ENCODE measurements at places on chromosomes 11 and 22. TPM values are rescaled to one million over a fixed set of nuclear protein-coding genes. Genes with fewer than 3 reads are reported as not detected.
A peak's percentile ranks its signal among the peaks of the same experiment; 100 is the strongest.

DNA sequence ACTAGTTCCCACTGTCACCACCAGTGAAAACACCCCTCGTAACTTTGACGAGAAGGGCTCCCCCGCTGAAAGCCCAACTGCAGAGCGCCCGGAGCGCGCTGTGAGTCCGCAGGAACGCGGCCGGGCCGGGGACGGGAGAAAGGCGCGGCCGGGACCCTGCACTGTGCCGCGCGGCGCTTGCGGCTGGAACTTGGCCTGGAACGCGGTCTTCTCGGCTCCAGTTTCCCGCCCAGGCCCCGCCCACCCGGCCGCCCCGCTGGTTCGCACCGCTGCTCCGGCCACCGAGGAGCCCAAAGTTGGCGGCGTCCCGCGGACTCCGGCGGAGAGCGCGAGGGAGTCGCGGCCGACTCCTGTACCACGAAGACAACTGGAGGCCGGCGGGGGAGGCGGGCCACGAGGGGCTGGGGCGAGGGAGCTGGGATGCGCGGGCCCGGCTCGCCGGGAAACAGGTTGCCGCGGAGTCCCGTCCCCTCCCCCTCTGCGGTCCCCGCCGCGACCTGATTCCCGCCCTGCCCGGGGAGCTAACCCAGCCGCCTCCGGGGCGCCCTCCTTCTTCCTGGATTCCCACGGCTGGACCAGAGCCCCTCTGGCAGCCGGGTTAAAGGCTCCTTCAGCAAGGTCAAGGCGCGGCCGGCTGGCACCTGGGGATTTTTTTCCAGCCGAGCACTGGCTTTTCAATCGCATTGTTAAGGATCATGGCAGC, 3.4 kb downstream of the TENM4 start:
- DNase-seq, result no peak

The MFRP gene
- not detected for total RNA-seq

- peak; percentile 81 for DNase-seq
Measured at GRCh38 chr11:102287964-102288724, 29.1 kb upstream of the BIRC3 start.

- no peak for DNase-seq
Measured at GRCh38 chr22:46737105-46737975, 712 bp downstream of the CERK start.

DNA sequence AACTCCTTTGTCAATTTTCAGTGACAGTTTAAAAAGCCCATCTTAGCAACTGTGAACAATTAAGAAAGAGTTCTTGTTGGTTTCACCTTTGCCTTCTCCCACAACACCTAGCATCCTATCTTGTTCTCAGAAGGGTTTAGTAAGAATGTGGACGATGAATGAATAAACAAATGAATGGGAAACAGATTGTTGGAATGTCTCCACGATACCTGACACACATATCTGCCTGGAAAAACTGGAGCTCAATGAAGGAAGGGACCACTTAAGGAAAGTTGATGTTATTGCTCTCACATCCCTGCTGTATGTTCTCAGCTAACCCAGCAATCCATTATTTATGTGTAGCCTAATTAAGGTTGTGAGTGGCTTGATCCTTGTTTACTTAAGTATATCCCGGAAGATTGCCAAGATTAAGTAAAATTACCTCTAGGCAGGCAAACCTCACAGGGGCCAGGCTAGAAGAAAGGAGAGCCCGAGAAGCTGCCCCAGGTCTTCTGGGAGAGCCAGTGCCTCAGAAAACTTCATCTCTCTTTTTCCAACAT, 286.4 kb downstream of the NXPE2 start:
- DNase-seq, result no peak

- no peak for DNase-seq
Measured at GRCh38 chr22:23402275-23403151, 177.6 kb downstream of the IGLL1 start.

- no peak for DNase-seq
Measured at GRCh38 chr11:119347242-119347641, 737 bp upstream of the MFRP start.

- no peak for DNase-seq
Measured at GRCh38 chr11:27896096-27896495, 195.8 kb upstream of the BDNF start.

GRCh38 chr11:86034710-86035109, 34.2 kb downstream of the PICALM start:
- DNase-seq, result no peak

The GLYAT gene
- not detected for total RNA-seq

DNA sequence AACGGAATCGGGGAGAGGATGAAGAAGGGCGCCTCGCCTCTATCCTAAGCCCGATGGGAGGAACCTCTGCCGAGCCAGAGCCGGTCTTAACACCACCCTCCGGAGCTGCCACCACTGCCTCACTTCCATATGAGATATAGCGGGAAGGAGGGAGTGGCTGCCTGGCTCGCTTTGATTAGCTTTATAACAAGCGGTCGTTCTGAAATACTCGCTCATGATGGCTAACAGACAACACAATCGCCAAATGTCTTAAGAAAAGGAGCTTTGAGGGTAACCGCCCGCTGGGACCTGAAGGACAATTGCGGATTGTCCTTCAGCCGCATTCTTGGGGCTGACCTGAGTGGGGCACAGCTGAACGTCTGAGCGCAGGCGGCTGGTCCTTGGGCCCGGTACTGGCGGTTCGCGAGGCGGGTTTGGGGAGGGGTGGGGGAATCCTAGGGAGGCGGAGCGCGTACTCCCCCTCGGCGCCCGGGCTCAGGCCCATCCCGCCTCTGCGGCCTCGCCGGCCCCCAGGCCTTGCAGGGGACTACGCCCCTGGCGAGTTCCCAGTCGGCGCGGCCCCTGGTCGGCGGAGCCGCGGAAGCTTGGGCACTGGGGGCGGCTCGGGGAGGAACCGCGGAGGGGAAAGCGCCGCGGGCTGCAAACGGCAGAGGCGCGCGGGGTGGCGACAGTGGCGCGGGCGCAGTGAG, at the start of gene PLAAT5:
TSS of gene PLAAT5 (minus strand) at position 617 of the 689 bp plus-strand sequence. CDS start at position 484, 133 bp downstream.
- no peak for DNase-seq

GRCh38 chr11:67704524-67704923, 30.1 kb upstream of the ALDH3B2 start:
- no peak for DNase-seq

DNA sequence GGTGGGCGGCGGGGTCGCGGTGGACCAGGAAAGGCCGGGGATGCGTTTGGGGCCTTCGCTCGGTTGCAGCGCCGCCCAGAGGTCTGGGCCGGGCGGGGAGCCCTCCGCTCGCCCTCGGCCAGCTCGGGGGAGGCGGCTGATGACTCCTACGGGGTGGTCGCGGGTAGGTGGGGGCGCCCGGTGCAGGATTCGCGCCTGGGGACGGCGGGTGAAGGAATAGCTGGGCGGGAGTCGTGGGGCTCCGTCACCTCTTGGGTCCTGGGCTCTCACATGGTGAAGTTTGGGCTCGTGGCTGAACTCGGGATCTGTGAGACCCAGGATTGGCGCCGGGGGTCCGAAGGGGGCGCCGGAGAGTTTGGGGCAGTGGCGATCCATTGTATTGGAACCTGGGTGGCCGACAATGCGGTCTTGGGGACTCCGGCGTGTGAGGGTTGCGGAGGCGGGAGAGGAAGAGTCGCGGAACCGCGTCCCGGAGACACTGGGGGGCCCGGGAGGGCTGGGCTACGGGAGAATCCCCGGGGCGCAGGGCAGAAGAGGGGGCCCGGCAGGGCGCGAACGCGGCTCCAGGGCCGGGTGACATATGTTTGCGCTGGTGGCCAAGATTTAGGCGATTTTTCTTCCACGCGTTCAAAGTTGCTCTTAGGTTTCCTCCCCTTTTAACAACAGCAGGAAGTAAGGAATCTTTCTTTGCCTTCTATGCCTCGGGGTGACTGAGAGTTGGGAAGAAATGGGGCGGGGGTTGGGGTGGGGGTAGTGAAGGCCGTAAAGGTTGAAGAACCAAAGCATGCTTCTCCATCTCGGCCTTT, 935 bp downstream of the QSER1 start:
- no peak for DNase-seq

The DTX4 gene
- total RNA-seq, result 0.21 TPM

GRCh38 chr11:123518496-123519054, 88.5 kb downstream of the GRAMD1B start:
- no peak for DNase-seq

The CADM1 gene
- total RNA-seq, result 3.9 TPM

The UPK2 gene
- 0.92 TPM for total RNA-seq

DNA sequence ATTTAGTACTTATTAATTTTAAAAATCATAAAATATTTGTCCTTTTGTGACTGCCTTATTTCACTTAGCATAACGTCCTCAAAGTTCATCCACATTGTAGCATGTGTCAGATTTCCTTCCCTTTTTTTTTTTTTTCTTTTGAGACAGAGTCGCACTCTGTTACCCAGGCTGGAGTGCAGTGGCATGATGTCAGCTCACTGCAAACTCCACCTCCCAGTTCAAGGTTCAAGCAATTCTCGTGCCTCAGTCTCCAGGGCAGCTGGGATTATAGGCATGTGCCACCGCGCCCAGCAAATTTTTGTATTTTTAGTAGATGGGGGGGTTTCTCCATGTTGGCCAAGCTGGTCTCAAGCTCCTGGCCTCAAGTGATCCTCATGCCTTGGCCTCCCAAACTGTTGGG, 10.6 kb downstream of the RAB6A start:
- no peak for DNase-seq

DNA sequence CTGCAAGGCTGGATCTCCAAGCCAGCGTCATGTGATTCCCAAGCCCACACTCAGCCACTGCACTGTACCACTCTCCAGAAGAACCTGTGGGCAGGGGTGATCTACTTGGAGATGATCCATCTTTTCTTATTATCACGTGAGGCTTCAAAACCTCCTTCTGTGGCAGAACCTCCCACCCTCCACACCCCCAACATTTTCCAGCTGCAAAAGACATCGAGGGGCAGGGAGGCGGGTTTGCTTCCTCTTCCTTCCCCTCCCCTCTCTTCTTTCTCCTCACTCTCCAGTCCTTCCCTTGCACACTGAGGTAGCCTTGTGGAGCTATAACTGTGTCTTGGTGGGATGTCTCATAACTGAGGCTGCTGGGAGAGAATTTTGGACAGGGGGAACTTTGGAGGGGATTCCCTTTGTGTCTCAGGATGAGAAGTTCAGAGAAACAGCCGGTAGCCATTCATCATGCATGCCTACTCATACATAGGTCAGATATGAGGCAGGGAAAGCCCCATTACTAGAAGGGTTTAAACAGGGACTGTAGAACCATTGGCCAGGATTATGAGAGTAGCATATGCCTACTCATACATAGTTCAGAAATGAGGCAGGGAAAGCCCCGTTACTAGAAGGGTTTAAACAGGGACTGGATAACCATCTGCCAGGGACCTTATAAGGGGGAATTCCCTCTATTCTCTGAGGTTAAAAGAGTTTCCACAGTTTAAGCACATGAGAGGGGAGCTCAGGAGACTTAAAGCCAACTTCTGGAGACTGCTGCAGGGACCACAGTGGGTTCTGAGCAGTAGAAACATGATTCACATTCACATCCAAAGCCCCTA, 420.7 kb upstream of the CADM1 start:
- DNase-seq, result no peak

The PDHX gene
- 63.0 TPM for total RNA-seq

DNA sequence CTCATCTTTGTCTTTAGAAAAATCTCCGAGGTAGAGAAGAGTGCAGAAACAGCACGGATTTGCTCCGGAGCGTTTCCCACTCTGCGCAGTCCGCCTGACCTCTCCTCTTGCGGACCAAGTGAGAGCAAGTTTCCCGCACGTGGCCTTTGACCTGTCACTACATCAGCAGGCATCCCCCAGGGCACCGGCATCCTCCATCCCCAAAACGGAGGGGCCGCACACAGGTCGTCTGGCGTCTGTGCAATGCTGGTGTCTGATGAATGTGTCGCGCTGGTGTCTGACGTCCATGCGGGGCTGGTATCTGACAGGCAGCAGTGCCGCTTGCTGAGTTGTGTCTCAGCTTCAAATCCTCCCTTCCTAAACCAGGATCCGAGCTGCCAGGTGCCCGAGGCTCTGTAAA, 739 bp upstream of the MRGPRE start:
- no peak for DNase-seq

- DNase-seq, result no peak
Measured at GRCh38 chr22:50045211-50046018, 12.7 kb downstream of the TTLL8 start.

DNA sequence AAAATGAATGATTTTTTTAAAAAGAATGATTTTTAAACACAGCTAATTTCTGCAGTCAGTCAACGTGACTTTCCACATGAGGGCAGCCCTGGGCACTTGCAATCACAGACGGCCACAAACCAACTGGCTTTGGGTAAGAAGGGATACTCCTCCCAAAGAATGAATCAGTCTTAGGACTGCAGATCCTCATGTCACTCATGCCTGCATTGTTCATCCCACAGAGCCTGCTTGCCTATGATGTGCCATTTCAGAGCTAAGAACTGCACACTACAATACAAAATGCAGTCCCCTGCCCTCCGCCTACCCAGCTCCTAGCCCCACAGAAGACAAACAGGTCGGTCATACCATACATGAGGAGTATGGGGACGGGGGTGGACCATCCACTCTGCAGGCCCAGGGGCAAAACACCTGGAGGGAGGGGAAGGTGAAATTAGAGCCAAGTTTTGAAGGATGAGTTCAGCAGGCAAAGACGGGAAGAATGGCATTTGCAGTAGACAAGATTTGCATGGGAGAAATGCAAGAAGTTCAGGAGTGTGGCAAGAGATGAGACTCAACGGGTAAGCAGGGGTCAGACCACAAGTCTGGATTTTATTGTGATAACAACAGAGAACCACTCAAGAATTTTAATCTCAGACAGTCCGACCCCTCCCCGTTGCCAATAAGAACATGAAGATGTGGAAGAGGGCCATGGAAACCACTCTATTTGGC, 24.7 kb downstream of the PACSIN2 start:
- DNase-seq, result peak; percentile 24

- DNase-seq, result no peak
Measured at GRCh38 chr11:133291780-133292179, 240.5 kb downstream of the OPCML start.

The OR5P2 gene
- total RNA-seq, result not detected

DNA sequence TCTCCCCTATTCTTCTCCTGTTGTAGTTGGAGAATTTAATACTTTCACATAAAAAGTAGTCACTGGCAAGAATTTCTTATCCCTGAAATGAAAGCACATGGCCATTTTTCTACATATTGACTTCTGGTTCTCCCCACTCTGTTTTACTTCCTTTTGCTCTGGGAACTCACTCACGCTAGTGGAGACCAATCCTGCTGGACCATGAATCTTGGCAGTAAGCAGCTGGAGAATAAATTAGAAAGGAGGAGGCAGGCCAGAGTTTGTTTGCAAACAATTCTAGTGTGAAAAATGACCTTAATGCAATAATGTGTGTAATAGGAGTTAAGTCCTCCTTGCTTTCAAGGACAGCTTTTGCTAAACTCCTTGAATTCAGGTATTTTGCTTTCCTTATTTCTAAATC, 412.3 kb upstream of the CHORDC1 start:
- no peak for DNase-seq

The DAGLA gene
- total RNA-seq, result 6.4 TPM

The AIFM3 gene
- total RNA-seq, result 2.7 TPM
